ENCODE measurements at places on chromosomes 4 and X.

DNA sequence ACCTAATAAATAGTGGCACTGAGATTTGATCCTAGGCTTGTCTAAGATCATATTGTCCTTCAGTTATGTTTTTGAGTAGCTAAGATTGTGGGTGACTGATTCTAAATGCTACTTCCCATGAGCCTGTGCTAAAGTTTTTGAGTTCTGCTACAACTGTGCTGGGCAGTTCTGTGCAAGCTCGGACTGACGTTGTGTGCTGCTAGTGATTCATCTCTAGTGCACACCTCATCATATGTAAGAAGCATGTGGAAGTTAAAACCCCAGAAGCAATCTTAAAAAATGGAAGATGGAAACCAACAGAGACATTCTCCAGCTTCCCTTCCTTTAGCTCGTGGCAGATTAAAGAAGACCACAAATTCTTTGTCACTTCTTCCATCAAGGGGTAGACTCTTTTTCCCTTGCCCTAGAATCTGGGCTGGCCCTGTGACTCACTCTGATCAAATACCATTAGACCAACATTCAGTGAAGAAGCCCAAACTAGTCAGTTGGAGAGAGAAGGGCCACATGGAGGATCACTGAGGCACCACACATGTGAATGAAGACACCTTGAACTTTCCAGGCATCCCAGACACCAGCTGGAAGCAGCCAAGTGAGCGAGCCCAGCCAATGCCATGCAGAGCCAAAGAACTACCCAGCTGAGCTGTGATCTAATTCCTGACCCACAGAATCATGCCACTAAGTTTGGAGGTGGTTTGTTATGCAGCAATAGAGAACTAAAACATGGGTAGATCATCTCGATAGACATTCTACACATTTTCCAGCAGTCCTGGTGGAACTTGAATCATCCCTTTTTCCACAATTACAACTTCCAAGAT is 16.8 kb downstream of the ARHGAP6 start:
- no peak for DNase-seq

- DNase-seq = no peak
Observed at GRCh38 chr4:13584481-13584880, 40.2 kb upstream of the NKX3-2 start.

GRCh38 chr4:95165926-95166524 is 382.7 kb downstream of the UNC5C start:
- no peak for DNase-seq

- DNase-seq = no peak
Observed at GRCh38 chrX:136679531-136679930, 31.6 kb downstream of the CD40LG start.

DNA sequence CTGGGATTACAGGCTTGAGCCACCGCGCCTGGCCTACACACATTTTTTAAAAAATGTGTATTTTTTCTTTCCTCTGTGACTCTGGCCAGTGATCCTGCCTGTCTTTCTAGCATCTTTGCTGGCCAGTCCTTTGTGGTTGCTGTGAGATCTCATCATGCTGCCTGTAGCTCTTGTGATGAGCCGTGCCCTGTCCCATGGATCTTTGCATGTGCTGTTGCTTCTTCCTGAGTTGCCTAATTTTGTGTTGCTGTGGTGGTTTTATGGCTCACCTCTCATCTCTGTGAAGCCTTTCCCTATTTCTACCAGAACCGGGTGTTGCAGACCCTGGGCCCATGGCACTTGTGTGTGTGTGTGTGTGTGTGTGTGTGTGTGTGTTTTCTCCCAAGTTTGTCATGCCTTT is 8.3 kb downstream of the NSD2 start:
- DNase-seq = no peak

DNA sequence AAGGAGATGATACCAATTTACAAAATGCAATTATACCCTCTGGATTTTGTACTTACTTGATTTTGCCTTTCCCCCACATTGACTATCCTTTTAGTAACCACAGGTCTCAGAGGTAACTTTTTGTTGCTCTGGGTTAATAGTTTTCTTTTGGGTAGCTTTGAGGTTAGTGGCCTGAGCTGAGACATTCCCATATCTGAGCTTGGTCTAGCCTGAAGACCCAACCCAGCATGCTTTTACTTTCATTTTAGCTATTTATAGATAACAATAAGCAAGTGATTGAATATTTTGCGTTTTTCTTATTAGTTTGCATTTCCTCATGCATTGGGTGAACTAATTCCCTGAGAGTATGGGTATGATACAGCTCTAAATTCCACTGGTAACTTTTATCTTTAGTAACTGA is 11.8 kb downstream of the HTN1 start:
- no peak for DNase-seq

DNA sequence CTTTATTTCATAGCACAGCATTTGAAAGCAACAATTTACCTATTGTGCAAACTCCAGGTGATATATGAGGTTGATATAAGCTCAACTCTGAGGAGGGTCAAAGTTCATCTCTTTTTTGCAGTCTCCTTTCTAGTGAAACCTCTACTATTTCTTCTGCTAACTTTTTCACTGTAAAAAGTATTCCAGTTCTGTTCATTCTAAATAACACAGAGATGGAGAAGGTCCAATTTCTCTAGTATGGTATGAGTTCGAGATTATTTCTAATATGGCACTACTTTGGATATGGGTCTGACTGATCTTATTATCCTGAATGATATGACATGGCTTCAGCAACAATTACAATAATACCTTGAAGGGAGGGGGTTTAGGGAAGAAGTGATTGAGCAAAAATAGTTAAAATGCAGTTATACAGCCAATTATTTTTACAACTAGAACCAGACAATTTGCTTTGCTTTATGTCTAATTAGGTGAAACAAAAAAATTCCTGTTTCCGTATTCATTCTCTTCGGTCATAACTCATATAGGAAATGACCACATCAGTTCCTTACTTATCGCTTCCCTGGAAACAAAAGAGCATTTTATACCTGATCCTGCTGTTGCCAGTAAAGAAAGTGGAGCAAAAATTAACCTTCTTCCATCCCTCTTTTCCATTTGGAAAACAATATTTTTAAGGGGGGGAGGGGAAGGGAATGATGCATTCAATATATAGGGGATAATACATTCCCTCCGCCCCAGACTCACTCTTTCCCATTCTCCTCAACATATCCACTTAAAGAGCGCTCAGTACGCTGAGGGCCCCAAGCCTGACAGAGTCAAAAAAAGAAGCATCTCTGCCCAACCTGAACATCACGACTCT is 1.0 kb downstream of the TBC1D9 start:
- DNase-seq = no peak

- DNase-seq = no peak
Observed at GRCh38 chrX:50158593-50158992, 42.2 kb downstream of the AKAP4 start.

DNA sequence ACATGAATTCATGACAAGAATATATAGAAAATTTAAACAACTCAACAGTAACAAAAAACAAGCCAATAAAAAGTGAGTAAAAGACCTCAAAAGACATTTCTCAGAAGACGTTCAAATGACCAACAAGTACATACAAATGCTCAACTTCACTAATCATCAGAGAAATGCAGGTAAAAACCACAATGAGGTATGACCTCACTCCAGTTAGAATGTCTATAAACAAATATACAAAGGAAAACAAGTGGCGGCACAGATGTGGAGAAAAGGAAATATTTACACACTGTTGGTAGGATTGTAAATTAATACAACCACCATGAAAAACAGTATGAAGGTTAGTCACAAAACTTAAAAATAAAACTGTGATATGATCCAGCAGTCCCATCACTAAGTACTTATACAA is 1033.1 kb downstream of the RAPGEF2 start:
- DNase-seq = no peak

DNA sequence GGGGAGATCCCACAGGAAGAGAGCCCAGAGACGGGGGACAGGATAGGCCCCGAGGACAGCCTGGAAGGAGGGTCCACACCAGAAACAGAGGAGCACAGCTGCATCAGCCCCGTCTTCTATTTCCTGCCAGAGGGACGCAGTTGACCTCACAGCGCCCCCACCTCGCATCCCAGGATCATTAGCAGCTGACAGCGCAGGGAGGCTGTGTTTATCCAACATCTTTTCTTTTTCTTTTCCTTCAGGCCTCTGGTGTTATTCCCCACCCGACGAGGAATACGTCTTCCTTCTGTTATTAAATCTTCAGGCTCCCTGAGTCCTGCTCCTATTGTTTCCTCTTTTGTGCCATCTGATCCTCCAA is 75.4 kb downstream of the DCHS2 start:
- no peak for DNase-seq

DNA sequence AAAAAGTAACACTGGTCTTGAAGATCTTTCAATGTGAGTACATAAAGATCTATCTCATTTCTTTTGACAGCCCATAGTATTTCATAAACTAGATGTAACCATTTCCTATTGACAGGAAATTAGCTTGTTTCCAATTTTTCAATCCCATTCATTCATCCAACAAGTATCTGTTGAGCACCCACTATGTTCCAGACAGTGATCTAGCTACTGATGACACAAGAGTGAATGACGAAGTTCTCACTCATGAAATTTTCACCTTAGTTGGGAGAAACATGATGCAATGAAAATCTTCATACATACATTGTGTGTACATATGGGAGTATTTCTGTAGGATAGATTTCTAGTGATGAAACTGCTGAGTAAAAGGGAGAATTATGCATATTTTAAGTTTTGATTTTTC is 1.7 kb downstream of the CD38 start:
- no peak for DNase-seq

GRCh38 chr4:60313611-60314178 is 886.4 kb upstream of the ADGRL3 start:
- DNase-seq = no peak

DNA sequence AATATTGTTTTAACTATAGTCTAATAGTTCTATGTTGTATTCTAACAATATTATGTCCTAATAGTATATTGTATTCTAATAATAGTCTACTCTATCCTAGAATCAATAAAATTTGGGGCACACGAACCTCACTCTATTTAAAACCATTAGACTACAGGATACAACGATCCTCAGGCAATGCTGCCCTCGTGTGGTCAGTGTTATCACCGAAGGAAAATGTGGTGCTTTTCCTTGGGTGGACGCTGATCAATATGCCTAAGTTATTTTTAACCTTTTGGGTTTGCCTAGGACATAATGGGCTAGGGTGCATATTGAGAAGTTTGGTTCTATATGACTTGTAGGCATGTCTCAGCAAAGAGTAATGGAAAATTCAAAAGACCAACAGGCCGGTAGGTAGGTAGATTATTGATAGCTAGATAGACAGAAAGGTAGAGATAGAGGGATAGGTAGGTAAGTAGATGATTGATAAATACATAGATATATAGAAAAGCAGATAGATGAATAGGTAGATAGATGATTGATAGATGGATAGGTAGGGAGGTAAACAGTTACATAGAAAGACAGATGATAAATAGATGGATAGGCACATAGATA is 75.1 kb downstream of the PRKX start:
- DNase-seq = peak; percentile 42

DNA sequence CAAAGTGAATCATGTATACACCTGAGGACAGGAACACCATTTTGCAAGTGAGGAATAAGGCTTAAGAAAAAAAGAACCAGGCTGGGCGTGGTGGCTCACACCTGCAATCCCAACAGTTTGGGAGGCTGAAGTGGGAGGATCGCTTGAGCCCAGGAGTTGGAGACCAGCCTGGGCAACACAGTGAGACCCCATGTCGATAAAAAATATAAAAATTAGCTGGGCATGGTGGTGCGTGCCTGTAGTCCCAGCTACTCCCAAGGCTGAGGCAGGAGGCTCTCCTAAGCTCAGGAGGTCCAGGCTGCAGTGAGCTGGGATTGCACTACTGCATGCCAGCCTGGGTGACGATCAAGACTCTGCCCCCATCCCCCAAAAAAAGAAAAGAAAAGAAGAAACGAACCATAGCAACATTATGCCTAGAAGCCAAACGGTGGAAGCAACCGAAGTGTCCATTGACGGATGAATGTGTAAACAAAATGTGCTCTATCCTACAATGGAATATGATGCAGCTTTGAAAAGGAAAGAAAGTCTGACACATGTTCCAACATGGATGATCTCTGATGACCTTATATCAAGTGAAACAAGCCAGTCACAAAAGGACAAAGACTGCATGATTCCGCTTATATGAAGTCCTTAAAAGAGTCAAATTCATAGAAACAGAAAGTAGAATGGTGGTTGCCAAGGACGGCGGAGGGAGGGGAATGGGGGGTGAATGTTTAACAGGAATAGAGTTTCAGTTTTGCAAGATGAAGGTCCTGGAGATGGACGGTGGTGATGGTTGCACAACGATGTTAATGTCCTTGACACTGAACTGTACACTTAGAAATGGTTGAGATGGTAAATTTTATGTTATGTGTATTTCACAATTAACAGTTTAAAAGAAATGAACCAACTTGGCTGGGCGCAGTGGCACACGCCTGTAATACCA is 8.6 kb upstream of the KIAA0232 start:
- no peak for DNase-seq

DNA sequence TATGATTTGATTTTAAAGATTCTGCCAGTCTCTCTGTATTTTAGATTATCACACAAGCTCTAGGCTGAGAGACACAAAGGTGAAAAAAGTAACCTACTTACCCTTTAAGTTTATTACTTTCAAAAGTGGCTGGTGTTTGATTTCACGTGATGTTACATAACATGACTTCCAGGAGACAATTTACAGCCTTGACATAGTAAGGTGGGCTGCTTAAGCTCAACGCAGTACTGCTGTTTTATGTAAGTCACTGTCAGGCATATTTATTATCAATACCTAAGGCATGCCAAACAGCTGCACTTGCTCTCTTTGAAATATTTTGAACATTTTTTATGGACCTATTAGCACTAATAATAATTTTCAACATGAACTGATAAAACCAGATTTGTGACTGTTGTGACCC is 451.5 kb upstream of the FAM241A start:
- DNase-seq = no peak

DNA sequence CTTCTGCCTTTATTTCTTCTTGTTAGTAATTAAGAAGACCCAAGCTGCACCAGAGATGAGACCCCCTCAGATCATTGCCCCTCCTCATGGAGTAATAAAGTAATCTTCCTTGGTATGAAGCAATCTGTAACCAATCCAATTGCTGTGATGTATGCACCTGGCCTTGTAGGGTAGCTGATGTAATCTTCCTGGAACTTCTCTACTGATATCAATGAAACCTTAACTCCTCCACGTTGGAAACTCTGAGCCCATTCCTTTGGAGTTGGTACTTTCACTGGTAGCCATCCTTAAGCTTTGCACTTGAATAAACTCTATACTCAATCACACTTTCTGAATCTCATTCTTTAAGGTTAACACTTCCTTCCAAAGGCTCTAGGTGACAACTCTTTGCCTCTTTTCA is 31.6 kb upstream of the NSG1 start:
- DNase-seq = no peak

Measured in activated T-cell treated with anti-CD3 and anti-CD28 coated beads, Interleukin-2, amount 50 U/mL, for 24 hours (primary cell).